GM12878 (cell line): ENCODE measurements at places on chromosomes 3 and 15. TPM values are rescaled to one million over a fixed set of nuclear protein-coding genes. Genes with fewer than 3 reads are reported as not detected.

DNA sequence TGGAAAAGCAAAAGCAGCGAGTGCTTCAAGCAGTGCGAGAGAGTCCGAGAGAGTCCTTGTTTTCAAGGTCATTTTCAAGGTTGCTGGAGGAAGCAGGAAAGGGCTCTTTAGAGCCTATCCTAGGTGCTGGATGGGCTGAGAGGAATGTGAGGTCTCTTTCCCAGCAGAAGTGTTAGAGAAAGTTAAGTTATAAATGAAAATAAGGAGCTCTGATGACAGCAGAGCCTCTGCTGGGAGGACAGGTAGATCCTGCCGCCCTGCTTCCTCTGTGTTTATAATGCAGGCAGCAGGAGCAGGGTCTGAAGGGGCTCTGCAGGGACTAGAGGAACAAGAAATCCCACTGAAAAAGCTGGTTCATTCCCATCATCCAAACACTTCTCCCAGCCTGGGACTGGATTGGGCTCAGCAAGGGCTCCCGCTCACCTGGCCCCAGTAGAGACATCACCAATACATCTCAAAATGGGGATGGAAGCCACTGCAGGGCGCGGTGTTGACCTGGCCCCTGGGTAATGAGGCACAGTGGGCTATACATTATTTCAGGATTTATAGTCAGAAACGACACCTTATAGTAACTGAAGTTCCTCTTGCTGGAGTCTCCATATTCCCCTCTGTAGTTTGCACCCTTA, 41.5 kb upstream of the RAB6B start:
- H3K4me1 ChIP-seq, result no peaks in the 10 kb centered on the region
- no peaks in the 10 kb centered on the region for H3K36me3 ChIP-seq
- no peaks in the 10 kb centered on the region for H3K27me3 ChIP-seq
- no peak overlapping the region for H3K4me3 ChIP-seq

DNA sequence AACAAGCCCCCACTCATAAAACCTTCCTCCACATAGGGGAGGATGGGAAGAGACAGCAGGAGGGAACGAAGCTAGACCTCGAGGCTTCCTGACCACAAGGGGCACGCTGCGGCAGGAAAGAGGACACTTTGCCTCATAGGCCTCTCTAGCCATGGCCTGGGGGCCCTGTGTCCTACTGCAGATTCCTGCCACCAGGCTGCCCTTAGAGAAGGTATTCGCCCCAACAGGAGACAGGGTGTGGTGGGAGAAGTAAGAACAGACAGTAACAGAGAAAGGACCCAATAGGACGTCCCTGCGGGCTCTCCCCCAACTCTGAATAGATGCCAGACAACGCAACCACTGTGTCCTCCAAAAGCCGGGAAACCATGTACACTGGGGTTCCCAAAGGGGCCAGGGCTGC, 36.8 kb downstream of the ADCY5 start:
- H3K36me3 ChIP-seq, result no peaks in the 10 kb centered on the region
- DNase-seq, result no peak

DNA sequence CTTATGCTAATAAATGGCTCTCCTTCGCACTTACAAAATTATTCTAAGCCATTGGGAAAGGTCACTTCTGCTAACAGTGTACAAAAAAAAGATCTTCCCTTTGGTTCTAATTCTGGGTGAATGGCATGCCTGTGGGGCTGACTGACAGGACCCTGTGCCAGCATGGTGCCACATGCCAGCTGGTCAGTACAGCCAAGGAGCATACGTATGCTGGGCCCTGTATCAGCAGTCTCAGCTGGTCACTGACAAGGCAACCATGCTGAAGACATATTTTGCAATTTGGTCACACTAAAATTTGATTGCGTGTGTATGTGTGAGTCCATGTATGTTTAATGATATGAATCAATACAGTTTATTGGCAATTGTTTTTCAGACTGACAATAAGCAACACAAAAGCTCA, 246.1 kb downstream of the TBL1XR1 start:
- H3K4me1 ChIP-seq, result no peaks in the 10 kb centered on the region
- no peak for DNase-seq
- no peaks in the 10 kb centered on the region for H3K36me3 ChIP-seq

DNA sequence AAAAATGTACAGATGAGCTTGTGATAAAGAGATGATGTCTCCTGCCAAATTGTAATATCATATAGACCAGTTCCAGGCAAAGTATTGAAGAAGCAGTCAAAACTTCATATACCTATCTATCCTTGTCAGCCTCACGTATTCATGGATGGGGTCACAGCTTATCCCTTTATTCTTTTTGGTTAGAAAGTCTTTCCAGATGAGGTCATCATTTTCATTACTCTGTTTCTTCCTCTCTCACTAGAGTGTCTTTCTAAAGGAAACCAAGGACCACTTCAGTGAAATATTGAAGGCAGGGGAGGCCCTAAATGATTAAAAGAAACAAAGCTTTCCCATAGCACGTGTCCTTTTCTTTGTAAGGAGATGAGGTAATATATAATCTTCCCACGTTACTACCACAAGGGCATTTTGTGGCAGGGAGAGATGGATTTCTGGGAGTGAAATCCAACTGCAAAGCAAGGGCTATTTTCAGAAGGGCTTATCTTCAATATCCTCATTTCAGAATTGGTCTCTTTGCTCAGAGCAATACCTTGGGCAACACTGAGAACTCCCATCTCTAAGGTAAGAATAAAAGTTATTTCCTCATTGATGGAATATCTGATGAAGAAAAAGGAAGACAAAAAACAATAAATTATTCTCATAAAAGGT, 260.2 kb downstream of the TIGIT start:
- no peak overlapping the region for H3K4me3 ChIP-seq
- no peaks in the 10 kb centered on the region for H3K27me3 ChIP-seq
- no peaks in the 10 kb centered on the region for H3K36me3 ChIP-seq
- H3K4me1 ChIP-seq, result no peaks in the 10 kb centered on the region
- H3K27ac ChIP-seq, result no peak overlapping the region
- DNase-seq, result no peak

GRCh38 chr15:69338535-69339213, 40.0 kb downstream of the PAQR5 start:
- no peaks in the 10 kb centered on the region for H3K4me1 ChIP-seq
- no peaks in the 10 kb centered on the region for H3K36me3 ChIP-seq
- no peak overlapping the region for H3K4me3 ChIP-seq
- no peaks in the 10 kb centered on the region; the same call in 1 of the 2 replicates for H3K27me3 ChIP-seq
- no peak for DNase-seq

GRCh38 chr3:150739200-150739863, 23.6 kb downstream of the SIAH2 start:
- H3K27me3 ChIP-seq, result no peaks in the 10 kb centered on the region
- H3K4me1 ChIP-seq, result peaks cover 45% of the 10 kb centered on the region
- peak overlapping the region; percentile 64 for H3K27ac ChIP-seq

Gene RETNLB
- polyA plus RNA-seq, result not detected in 2 replicates

Gene SLC28A1
- polyA plus RNA-seq, result not detected in 2 replicates

Gene CNTN6
- polyA plus RNA-seq, result not detected in 2 replicates

Gene VIPR1
- polyA plus RNA-seq, result 0.07 TPM in 1 of 2 replicates, not detected in the other

Gene TRPC1
- polyA plus RNA-seq, result 0.11 and 0.20 TPM in 2 replicates
